Activated CD8-positive, alpha-beta memory T cell treated with anti-CD3 and anti-CD28 coated beads, Interleukin-2, amount 50 U/mL, for 4 hours (primary cell): ENCODE measurements at places on chromosomes 3 and 15.

GRCh38 chr15:45186771-45187577 lies 792 bp downstream of the SHF start:
- no peak for DNase-seq

DNA sequence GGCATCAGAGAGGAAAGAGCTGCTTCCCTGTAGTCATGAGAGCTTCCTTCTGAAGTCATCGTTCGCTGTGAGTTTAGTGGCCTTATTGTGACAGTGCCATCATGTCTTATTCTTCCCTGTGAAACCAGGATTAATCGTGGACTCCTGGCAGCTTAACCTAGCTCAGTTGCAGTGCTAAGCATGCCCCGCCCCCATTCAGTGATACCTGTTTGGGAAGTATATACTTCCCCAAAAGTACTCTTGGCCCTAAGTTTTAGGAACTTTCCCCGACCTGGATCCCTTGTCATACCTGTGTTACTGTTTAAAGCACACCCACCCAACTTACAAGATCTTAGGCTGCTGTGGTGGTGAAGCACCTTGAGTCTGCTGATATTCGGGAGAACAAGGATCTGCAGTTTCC lies 32.1 kb upstream of the TIMP4 start:
- DNase-seq: no peak

DNA sequence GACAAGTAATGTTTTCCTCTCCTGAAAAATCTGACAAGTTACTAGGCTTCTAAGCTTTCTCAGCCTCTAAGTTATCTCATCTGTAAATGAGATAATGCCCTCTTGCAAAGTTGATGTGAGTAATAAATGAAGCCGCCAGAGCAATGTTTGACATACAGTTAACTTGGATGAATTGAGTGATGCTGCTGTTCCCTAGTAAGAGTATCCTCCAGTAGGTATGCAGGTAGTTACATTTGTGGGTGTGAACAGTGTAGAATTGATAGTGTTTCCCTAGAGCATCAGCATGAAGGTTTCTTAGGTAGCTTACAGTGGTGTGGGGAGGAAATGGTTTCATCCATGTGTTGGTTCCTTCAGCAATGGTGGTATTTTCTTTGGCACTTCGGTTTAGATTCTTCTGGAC lies 3.4 kb downstream of the ATP2C1 start:
- no peak for DNase-seq

GRCh38 chr3:181279239-181279565 lies 289.7 kb upstream of the DNAJC19 start:
- DNase-seq: no peak

DNA sequence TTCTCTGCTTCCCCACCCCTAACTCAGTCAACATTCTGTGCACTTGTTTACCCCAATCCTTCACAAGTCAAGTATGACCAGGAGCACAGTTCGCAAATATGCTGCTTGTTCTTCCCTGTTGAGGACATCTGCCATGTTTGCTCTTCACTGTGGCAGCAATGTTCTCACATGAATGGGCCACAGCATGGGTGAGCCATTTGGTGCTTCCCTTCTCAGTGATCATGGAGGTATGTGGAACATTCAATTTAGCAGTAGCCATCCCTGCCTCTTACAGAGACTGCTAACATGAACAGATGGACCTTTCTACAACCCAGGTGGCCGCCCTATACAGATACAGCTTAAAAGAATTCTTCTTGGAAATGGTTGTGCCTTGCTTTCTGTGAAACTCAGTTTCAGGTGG lies 660.1 kb upstream of the SGO1 start:
- DNase-seq: no peak

DNA sequence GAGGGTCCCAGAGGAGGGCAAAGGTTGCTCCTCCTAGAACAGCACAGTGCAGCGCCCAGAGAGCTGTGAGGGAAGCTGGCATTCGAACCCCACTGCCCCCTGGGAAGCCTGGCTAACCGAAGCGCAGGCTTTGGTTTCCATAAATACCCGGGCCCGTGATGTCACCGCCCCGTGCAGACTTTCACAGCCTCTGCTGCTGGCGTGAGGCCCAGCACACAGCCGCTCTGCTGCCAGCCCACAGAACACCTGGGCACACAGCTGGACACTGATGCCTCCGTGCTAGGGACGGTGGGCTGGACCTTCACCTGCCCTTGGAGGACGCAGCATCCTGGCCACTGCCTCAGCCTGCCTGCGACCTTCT lies 1.0 kb downstream of the IQSEC1 start:
- DNase-seq: no peak
